ENCODE measurements at places on chromosomes 3 and 15.
A peak's percentile ranks its signal among the peaks of the same experiment; 100 is the strongest.

- DNase-seq: no peak
These were observed 136.7 kb upstream of the VEPH1 start for GRCh38 chr3:157639756-157640426.

- DNase-seq: no peak
These were observed 314.3 kb upstream of the RASGRP1 start for GRCh38 chr15:38878926-38879325.

- no peak for DNase-seq
These were observed 12.7 kb downstream of the GATA2 start for GRCh38 chr3:128480278-128480677.

DNA sequence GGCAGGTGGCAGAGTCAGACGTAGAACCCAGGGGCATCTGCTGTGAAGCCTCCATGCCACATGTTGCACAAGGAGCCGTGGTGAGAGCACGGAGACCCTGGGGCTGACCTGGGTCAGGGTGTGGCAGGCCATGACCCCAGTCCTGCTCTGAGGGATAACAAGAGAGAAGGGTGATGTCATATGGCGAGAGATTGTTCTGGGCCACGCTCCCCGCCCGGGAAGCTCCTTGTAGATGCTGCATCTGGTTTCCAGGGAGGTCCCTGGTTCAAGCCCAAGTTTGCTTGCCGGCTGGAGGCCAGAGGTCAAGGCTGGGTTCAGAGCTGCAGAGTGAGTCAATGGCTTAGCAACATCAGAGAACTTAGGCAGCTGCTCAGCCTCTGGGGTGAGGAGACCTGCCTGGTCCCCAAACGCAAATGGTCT lies 17.3 kb downstream of the FGD5 start:
- DNase-seq: no peak

DNA sequence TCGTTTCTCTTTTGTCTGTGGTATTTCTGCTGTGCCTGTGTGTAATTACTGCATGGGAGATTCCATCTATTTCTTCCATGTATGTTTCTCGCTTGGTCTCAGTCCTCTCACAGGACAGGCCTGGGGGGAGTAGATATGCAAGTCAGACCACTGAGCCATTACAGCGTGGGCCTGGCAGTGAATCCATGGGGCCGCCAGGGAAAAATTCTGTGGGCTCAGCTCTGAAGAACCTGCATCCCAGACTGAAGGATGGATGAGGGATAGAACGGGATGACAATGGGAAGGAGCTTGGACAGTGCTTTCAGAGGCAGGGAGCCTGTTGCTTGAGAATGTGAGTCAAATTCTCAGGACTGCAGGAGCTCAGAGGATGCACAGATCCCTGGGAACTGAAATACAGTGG lies 24.8 kb downstream of the GRAMD2A start:
- DNase-seq: no peak

GRCh38 chr3:72899349-72899765 lies 11.5 kb downstream of the GXYLT2 start:
- no peak for DNase-seq

DNA sequence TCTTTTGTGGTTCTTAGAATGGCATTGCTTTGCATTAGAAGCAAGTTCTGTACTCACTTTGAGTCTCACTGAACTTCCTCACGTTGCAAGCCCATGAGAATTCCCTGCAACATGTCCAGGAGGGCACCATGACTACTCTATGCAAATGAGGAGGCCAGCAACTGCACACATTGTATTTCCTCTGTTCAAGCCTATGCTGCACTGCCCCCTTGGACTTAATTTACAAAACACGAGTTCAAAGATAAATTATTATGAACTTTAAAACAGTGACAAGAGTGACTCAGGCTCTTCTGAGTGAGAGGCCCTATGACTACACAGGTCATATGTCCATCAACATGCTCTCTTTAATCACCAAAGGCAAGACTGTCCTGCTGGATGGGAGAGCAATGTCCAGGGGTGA lies 484.2 kb upstream of the ATP11B start:
- no peak for DNase-seq

DNA sequence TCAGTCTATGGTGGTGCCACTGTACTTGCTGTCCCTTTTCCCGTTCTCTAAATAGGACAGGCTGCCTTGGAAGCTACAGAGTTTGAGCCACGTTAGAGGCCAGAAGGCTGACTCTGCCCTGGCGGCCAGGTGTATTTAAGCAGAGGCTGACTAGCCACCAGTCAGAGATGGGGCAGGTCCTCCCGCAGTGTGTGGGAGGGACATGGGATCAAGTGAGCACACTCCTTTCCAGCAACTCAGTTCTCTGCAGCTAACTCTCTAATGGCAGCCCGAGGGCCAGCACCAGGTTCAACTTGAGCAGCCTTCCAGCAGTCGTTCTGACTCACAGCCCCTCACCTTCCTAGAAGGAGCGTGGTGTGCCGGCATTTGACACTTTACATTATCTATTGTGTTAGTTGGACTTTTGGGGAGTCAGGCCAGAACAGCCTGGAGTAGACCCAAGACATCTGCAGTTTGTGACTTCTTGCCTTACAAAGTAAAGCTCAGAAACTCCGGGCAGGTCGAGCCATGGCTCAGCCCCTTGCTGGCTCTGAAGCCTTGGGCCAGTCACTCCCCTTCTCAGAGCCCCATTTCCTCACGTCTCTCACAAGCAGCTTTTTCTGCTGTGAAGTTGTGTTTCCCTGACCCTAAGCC lies 46.7 kb upstream of the MYZAP start:
- no peak for DNase-seq

- no peak for DNase-seq
These were observed 29.5 kb downstream of the DNAH1 start for GRCh38 chr3:52345521-52346109.

DNA sequence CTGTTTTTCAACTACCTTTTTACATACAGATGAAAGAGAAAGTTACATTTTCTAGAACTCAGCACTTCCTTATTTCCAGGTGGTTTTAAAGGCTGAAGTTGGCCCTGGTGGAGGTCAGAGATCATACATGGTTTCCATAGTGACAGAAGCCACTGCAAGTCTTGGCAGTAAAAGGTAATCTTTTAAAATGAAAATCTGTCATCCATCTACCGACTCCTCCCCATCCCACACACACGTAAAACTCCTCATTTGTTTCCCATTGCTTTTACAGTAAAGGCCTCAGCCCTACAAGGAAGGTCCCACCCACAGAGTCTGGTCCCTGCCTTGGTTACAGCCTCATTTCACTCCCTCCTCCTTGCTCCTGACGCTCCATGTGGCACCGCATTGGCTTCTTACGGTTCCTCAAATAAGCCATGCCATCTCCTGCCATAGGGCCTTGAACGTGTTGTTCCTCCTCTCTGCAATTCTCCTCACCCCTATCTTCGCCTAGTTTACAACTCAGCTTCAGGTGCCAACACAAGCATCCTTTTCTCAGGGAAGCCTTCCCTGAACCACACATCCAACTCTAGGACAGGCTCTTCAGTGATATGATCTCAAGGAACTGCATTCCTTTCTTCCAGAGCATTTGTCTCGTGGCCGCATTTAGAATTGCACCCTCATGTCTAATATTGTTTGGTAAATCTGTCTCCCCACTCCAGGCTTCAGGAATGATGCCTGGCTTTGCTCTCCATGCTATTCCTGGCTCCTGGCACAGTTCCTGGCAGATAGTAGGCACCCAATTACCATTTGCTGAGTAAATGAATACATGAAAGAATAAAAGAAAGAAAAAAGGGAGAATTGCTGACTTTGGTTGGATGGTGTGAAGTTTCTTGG lies 2.6 kb downstream of the CYP19A1 start:
- DNase-seq: no peak

GRCh38 chr3:141933421-141934300 lies 57.2 kb downstream of the ATP1B3 start:
- DNase-seq: no peak

GRCh38 chr3:46276497-46277099 lies 34.3 kb downstream of the CCR3 start:
- DNase-seq: peak; percentile 72

DNA sequence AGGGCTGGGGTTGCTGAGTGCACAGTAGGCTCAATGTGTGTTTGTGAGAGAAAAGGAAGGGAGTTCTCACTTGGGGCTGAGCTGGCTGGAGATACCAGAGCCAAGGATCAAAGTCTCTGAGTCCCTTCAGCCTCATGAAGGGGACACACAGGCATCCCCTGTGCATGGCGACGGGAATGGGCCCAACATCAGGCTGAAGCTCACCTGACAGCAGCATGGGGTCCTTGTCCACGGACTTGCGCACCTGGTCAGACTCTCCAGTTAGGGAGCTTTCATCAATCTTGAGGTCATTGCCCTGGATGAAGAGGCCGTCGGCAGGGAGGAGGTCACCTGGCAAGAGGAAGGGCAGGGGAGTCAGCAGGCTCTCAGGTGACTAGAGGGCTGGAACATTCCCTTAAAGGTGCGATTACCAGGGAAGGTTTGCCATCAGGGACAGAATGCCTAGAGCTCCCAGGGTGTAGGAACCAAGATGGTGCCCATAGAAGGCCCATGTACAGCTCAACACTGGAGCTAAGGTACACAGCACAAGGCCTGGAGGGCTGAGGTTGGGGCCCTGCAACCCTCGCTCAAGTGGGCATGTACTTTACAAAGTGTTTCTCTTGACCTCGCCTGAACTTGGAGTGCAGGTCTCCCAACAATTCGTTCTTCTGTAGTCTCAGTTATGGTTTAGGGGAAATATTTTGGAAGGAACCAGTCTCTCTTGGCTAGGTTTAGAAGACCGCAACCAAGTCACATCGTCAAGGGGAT lies 80.0 kb upstream of the SEC13 start:
- no peak for DNase-seq

GRCh38 chr15:44158111-44158510 lies 37.0 kb downstream of the FRMD5 start:
- DNase-seq: no peak

DNA sequence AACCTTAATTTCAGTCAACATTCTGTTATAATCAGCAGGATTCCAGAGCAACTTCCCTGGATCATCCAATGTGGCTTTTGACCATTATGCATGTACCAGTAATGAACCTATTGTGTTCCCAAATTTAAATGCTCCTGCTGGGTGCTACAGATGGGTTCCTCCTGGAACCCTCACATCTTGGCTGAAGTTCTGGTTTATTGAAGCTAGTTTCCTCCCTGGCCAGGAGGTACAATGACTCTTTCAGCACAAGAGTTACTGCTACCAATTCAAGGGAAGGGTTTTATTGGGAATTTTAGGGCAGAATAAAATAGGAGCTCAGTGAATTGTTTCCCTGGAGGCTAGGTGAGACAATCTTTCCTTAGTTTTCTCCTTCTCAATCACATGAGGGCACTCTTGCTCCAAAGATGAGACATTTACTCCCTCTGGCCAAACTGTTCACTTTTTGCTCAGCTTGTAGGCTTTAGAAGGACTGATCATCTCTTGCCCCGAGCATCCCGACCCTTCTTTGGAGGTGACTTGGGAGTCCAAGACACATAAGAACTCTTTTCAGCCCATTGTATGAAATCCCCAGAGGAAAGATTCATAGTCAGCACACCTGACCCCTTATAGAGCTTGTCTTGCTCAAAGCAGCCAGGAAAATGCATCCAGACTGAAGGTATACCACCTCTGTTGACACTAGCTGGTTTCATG lies 8.8 kb upstream of the NPHP3 start:
- DNase-seq: no peak

- DNase-seq: no peak
These were observed 12.8 kb downstream of the LACTB start for GRCh38 chr15:63134245-63134985.

GRCh38 chr3:97658668-97659285 lies 105.8 kb upstream of the ARL6 start:
- no peak for DNase-seq

DNA sequence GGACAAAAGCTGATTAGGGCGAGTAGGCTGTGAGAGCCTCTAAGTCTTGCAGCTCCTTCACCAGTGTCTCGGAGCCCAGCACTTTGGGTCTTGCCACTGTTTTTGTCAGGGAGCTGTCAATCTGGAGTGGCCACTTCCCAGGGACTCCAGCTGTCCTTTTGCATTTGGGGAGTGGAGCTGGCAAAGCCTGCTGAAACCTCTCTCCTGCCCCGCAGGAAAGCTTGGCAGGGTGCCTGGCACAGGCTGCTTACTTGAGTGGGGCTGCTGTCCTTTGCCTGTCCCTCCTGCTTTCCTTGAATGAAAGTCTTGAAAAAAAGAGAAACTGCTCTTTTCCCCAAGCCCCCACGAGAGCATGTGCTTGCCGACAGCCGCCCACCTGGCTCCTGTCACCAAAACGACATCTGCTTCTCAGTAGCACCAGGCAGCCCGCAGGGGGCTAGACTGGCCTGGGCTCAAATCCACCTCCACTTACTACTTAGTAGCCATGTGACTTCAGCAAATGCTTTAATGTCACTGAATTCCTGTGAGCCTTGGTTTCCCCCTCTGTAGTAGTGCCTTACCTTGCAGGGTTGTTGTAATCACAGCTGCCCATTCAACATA lies 13.7 kb downstream of the USP13 start:
- DNase-seq: no peak

- no peak for DNase-seq
These were observed 81.4 kb downstream of the CGNL1 start for GRCh38 chr15:57457726-57458125.

All from stimulated activated CD4-positive, alpha-beta T cell treated with anti-CD3 and anti-CD28 coated beads, Interleukin-1b, Interleukin-23, amount 100 ng/mL, for 4 hours (primary cell).